ENCODE measurements at places on chromosomes 11 and 22. TPM values are rescaled to one million over a fixed set of nuclear protein-coding genes. Genes with fewer than 3 reads are reported as not detected.

Gene ANO5
- 1.2 TPM for total RNA-seq

Gene EHF
- total RNA-seq, result not detected

Gene APOA4
- not detected for total RNA-seq

Gene GGT1
- total RNA-seq, result 0.66 TPM

Gene IRAG1
- 0.18 TPM for total RNA-seq

Gene CHRDL2
- total RNA-seq, result not detected

Gene ANO9
- 0.09 TPM for total RNA-seq

Gene NEFH
- total RNA-seq, result 0.63 TPM

Gene LARGE1
- total RNA-seq, result 3.6 TPM

Gene CCDC73
- not detected for total RNA-seq

Gene DUSP18
- total RNA-seq, result 11.6 TPM

Gene MMP10
- total RNA-seq, result 11.1 TPM

Gene SYTL2
- total RNA-seq, result 1.5 TPM

Gene NLRP14
- 0.09 TPM for total RNA-seq

Gene SHISA8
- not detected for total RNA-seq

Gene TSPAN32
- total RNA-seq, result not detected

Gene TRIM49C
- total RNA-seq, result not detected

Gene MN1
- 0.45 TPM for total RNA-seq

Gene GGTLC2
- total RNA-seq, result not detected

Gene HEPN1
- total RNA-seq, result 0.09 TPM

Gene PATZ1
- 17.7 TPM for total RNA-seq

Gene DENND5A
- 207 TPM for total RNA-seq

Gene SAA2
- total RNA-seq, result not detected

Gene AMBRA1
- 21.2 TPM for total RNA-seq

Gene EFCAB6
- 0.45 TPM for total RNA-seq
